ENCODE measurements at places on chromosomes 1 and 21.

GRCh38 chr1:111323231-111323630, 32.6 kb downstream of the CHIA start:
- no peak for DNase-seq

DNA sequence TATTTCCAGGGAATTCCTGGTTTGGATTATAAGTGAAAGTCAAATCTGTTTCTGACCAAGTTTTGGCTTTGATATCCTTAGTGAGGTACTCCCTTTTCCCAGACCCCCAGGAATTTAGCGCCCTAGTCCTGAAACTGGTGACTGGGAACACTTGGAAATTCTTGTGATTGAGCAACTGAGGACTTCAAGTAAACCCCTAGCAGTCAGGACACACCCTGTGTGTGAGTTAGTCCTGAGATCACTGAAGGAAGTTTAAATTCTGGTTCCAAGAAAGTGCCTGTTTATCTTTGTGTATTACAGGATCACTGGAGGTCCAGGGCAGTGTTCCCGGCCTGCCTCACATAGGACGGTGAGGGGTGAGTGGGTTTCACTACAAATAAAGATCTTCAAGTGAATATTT, 95.1 kb upstream of the F3 start:
- DNase-seq = no peak

- no peak for DNase-seq
Measured at GRCh38 chr1:9289090-9289534, 3.6 kb upstream of the SPSB1 start.

DNA sequence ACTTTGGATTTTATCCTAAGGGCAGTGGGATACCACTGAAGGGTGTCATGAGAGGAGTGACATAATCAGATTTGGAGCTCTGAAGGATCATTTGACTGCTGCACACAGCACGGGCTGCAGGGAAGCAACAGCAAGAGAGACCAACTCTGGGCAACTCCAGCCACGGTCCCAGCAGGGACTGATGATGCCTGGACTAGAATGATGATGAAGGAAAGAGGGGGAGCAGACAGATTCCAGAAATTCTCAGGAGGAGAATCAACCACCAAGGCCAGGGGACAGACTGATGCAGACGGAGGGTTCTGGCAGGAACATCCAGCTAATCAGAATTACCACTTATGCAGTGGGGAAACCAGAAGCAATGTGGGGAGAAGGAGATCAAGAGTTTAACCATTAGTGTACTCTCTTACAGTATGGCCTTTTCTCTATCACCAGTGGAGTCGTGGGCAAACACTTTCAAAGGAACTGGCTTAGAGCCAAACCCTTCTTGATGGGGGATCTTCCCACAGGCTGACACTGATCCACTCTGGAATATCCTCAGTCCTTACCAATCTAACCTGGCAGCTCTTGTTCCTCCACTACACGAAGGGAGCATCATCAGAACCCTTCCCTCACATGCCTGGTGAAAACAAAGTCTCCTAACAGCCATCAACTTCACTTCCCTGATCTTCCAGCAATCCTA, 3.3 kb downstream of the URB1 start:
- DNase-seq = no peak

DNA sequence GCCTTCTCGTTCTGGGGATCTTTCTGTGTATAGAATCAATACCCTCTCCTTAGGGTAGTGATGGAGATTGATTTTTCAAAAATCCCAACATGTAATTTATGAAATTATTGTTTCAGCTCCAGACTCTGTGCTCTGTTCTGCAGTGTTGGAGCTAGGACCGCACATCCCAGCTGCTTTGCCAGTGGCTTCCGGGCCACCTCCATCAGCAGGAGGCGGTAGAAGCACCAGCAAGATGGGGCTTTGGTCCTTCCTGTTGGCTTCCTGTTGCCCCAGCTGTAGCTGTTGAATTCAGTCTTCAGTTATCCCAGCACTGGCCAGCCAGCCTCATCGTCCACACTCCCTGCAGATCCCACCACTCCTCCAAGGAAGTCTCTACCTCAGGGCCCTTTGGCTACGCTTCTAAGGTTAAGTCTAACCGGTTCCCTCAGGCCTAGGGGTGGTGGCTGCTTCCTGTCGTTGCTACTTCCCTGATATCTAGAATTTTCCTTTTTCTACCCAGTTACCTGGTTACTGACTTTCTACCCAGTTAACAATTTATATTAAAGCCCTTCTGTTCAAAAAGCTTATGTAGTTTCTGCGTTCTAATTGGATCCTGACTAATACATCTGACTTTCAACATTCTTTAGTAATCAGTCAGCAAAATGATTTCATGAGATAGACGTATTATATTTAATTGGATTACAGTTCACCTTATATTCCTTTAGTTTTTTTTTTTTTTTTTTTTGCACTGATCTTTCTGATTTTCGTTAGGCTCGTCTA, 24.6 kb downstream of the GALNT2 start:
- no peak for DNase-seq

GRCh38 chr21:31260790-31261189, 83.3 kb downstream of the TIAM1 start:
- DNase-seq = no peak

DNA sequence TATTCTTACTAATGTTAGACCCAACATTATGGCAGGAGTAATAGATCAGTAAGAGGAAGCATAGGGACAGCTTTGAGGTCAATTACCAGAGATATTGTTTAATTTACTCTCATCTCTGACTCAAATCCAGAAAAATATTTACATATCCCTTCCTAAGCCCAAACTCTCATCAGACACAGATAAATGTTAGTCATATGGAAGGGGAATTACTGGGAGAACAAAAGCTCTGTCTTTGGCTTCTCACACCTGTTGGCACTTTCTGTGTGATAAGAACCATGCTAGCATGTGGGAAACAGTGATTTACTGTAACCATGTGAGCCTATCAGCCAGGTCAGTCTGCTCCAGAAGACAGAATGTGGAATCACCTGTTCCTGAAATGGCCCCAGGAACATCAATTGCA, 72.4 kb downstream of the DUSP10 start:
- no peak for DNase-seq

DNA sequence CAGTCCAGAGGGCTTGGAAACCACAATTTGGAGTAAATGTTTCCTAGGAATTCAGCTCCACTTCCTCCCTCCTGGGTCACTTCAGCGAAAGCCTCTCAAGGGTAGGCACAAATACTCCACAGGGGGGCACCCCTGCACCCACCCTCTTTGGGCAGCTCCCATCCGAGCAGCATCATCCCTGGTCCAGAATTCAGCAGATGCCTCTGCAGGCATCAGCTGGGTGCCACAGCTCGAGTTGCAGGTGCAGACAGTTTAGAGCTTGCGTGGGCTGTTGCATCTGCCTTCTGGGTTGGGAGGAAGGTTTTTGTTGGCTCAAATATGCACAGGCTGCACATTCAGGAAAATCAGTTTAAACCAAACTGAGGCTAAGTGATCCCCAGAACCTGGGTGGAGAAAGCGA, 25.0 kb downstream of the KANK4 start:
- DNase-seq = no peak

- no peak for DNase-seq
Measured at GRCh38 chr1:31748365-31748764, 15.8 kb downstream of the ADGRB2 start.

DNA sequence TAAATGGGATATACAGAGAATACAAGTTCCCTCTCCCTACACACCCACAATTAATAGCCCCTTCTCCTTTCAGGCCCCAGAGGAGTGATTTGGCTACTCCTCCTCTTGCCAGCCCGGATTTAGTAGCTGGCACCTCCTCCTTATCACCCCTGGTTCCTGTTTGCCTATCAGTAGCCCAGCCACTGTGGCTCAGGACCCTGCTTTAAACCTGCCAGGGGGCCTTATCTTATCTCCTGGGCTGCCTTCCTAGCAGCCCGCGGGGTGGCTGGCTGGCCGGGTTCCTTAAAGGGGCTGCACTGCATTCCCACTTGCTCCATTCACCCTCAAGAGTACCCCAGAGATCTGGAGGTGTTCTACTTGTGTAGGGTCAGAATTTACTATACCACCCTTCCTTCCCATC, 70.4 kb downstream of the PLEKHA6 start:
- DNase-seq = no peak

- DNase-seq = no peak
Measured at GRCh38 chr1:117890452-117890851, 39.0 kb downstream of the GDAP2 start.

GRCh38 chr1:3061981-3062615, 6.9 kb upstream of the PRDM16 start:
- DNase-seq = no peak

DNA sequence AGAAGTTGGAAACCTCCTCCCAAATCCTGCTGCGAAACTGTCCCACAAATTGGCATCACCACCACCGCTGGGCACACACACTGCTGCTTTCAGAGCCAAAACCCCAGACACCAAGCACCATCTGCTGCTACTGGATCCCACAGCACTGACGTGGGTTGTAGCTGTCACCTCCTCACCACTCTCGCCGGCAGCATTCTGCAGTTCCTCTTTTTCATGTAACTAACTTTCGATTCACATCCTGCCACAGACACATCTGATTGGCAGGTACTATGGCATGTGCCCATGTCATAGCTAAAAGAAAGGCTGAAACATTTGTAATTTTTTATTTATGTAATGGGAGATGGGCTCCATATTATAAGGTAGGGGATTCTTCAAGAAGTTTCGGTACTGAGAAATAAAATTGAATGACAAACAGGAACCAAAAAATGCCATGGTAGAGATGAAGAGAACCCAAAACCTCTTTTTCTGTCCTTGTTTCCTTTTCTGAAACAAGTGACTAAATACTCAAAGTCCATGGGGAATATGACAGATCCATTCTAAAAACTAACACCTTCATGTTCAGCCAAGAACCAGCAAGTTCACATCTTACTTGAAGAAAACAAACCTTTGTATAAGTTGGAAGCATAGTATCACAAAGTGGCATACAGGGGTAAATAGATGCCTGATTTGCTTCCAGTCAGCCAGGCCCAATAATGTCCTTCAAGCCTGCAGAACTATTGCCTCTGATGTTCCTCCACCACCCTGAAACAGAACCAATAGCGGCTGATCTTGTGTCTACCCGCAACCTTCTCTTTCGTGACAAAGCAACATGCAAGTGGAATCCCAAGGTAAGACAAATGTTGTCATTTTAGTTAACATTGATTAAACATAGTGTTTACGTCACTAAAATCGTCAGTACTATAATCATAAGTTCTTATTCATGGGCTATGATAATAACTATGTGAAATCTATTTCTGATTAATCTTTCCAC, 26.6 kb upstream of the RGS13 start:
- no peak for DNase-seq

DNA sequence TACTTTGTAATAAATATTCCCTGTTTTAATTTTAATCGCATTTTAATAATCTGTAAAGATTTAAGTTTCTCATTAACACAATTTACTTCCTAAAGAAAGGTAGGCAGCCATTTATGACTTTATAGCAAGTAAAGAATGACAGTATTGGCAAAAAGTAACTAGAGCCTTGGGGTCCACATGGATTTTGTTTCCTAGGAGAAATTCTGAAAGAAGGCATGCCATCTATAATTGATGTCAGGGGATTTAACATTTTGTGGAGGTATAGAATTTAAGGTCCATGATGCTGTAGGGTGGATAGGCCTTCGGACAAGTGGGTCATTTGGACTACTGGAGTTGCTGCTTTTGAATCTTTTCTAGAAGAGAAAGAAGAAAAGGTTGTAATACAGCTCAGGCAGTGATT, at the start of gene OR2M4:
TSS of gene OR2M4 (plus strand) at position 301 of the 400 bp plus-strand sequence. CDS start 7,512 bp downstream, outside the sequence.
- DNase-seq = no peak

GRCh38 chr21:26943921-26944320, 23.0 kb downstream of the ADAMTS5 start:
- no peak for DNase-seq

DNA sequence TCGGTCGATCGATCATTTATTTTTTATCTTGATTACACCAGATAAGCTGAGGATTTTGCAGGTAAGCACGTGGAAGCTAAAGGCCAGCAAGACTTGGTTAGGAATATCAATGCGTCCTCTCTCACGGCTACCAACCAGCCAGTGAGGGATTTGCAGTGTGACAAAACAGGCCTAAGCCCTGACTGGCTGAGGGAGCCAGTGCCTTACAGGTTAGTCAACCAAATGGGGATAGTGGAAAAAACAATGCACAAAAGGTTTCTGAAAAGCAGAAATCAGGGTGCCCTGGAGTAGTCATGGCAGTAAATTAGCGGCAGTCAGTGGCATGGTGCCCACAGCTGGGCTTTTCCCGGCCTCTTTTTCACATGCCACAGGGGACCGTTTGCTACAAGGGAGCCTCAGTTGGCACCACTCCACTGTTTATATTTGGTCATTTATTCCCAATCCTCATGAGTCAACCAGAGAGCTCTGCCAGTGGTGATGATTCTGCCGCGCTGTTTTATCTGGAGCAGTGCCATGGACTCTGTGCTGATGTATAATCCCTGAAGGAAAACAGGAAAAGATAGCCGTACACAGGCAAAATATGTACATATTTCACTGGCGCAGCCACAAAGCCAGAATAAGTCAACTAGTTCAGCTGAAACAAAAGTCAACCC, 167.6 kb downstream of the RHOU start:
- peak; percentile 22 for DNase-seq

GRCh38 chr1:19756480-19756879, 43.2 kb downstream of the TMCO4 start:
- DNase-seq = no peak

DNA sequence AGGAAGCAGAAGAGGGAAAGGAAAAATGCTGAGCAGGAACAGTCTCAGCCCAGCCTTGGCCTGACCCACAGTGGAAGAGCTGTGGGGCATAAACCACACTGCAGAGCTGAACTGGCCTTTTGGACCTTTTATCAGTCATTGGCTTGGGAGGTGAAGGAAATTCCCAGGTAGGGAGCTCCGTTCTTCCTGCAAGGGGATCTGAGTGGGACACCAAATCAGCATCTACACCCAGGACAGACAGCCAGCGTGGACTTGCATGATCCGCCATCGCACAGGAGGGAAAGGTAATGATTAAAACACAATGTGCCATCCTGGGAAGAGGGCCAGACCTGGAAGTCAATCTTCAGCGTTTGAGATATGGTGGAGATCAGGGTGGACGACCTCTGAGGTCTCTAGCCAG, 1.2 kb upstream of the MTFR1L start:
- DNase-seq = no peak

DNA sequence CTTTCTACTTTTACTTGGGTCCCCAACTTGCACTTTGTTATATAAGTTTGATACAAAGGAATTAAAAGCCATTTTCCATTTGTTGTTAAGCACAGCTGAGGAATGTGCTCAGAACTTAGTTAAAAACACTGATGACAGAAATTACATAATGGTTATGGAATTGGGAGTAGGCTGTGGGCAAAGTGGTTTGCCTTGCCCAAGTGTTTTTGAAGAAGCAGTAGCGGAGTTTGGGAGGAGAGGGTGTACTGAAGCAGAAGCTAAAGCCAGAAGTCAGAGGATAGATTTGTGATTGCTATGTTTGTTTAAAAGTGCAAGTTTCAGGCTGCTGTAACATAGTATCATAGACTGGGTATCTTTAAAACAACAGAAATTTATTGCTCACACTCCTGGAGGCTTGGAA, 391.8 kb downstream of the DUSP10 start:
- no peak for DNase-seq

DNA sequence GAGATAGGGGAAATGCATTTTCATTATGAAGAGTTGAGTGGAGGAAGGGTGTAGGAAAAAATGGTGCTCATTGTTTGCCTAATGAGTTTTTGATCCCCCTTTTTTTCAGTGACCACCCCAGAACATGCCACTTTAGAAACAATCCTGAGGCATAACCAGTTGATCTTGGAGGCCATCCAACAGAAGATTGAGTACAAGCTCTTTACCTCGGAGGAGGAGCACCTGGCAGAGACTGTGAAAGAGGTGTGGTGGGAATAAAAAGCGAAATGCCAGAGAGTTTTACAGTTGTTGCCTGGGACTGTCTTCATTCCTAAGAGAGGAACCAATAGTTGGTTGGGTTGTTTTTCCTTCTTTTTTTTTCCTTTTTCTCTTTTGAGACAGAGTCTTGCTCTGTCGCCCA, 54.3 kb upstream of the EPHA8 start:
- DNase-seq = no peak

GRCh38 chr1:97112442-97112841, 390.9 kb downstream of the PTBP2 start:
- no peak for DNase-seq

Data from NCI-H1436 treated with DMSO at 0.1 percent for 48 hours (cell line).